ENCODE measurements at places on chromosomes 2 and 18.

DNA sequence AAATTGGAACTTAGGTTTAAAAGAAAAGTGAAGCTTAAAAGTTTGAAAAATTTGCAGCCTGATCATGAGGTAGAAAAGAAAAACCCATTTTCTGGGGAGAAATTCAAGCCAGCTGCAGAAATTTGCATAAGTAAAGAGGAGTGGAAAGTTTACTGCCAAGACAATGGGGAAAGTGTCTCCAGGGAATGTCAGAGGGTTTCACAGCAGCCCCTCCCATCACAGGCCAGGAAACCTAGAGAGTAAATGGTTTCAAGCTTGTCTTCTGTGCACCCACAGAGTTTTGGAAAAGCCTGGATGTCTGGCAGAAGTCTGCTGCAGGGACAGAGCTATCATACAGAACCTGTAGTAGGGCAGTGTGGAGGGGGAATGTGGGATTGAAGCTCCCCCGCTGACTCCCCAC lies 254.0 kb upstream of the FSIP2 start:
- no peak for DNase-seq

DNA sequence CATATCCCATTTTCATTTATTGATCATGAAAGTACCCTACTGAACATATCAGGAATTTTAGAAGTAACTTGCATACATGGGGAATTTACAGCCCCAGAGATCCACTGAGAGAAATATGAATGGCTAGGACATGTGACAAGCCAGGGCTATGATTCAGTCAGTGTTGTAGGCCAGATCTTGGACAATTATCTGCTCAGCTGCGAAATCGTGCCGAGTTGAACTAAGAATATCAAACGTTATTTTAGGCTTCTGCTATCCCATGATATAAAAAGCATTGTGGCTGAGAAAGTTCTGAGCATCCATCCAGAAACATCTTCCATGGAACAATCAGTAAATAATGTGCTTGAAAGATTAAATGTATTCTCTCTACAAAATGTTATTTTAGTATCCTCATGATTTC lies 85.7 kb upstream of the UNC80 start:
- DNase-seq = no peak

DNA sequence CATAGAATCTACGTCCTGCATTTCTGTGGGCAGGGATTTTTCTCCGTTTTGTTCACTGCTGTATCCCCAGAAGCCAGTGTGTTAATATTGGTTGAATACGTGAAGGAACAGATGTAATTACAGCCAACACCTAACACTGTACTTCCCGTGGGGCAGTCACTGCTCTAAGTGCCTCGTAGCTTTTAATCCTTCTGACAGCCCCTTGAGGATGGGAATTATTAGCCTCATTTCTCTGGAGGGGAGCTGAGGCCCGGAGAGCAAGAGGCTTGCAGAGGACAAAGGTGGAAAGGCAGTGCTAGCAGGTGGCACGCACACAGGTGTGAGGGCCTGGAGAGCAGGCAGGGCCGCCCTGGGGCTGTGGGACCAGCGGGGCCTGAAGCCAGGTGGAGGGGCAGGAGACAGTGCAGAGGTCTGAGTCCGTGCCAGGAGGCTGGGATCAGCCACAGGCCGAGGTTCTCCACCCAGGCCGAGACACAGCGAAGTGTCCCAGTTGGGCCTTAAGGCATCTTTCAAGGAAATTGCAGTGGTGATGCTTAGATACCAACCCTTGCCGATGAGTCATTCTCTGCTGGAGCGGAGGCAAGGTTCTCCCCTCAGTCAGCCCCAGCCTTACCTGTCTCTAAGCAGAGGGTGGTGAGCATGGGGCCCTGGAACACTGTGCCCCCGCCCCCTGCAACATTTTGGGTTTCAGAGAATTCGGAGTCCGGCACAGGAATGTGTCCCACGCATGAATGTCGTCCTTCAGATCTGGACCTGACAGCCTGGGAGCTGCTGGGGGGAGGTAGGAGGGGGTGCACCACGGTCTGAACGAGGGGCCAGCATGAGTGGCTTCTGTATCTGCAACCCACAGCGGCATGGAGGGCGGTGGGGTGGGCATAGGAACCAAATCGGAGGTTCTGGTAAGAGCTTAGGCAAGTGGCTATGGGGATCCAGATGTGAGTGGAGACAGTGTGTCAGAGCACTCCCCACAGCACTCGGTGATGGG lies 122.6 kb downstream of the GBX2 start:
- DNase-seq = no peak

- DNase-seq = no peak
Measured at GRCh38 chr2:159444754-159445153, 158.3 kb upstream of the WDSUB1 start.

- no peak for DNase-seq
Measured at GRCh38 chr2:3645745-3646389, 12.1 kb upstream of the ALLC start.

GRCh38 chr18:46917108-46917802 lies at the start of the genes KATNAL2 and PIAS2:
KATNAL2 (plus strand) TSS chr18:46917602; CDS start chr18:46946873, 29,271 bp downstream.
PIAS2 (minus strand) TSS chr18:46917507; CDS start chr18:46917345, 162 bp downstream.
- DNase-seq = peak; percentile 50

DNA sequence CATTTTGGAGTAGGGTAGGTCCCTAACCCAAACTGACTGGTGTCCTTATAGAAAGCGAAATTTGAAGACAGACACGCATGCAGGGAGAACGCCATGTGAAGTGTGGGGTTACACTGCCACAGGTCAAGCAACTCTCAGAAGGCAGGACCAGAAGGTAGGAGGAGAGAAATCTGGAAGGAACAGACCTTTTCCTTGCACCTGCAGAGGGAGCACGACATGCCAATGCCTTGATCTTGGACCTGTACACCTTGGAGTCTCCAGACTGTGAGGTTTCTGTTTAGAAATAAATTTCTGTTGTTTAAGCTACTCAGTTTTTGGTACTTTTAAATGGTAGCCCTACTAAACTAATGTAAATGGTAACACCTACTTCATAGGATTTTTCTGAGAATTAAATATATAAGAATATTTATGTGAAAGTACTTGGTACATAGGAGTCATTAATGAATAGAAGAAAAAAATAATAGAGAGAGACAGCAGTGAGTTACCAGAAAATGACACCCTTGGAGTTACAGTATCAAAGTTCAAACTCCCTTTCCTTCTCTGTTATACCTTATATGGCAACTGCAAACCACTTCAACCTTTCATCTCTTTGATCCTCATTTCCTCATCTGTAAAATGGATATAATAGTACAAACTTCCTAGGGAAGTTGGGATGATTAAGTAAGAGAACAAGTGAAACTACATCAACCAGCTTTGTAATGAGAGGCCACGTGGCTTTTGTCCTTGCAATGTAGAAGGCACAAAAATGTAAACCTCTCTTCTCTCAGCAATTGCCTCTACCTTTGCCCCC lies 184.9 kb upstream of the PARD3B start:
- no peak for DNase-seq

GRCh38 chr2:43312755-43313641 lies 86.6 kb upstream of the ZFP36L2 start:
- no peak for DNase-seq

DNA sequence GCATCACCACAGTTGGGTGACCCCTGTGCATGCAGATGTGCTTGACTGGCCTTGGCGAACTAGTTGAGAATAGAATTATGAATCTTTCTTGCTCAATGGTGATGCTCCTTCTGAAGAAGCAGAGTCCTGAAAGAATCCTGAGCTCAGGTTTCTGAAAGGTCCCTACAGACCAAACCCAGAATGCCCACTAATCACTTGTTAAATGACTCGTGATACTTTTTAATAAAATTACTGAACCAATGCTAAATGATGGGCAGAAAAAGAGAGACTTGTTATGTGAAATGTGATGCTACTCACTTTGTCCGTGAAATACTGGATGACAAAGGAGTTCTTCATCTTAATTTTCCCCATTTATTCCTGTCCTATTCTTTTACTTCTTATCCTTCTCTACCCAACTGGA lies 263.5 kb upstream of the LRRTM1 start:
- DNase-seq = no peak

GRCh38 chr2:39938035-39938835 lies 159.2 kb upstream of the THUMPD2 start:
- DNase-seq = no peak

DNA sequence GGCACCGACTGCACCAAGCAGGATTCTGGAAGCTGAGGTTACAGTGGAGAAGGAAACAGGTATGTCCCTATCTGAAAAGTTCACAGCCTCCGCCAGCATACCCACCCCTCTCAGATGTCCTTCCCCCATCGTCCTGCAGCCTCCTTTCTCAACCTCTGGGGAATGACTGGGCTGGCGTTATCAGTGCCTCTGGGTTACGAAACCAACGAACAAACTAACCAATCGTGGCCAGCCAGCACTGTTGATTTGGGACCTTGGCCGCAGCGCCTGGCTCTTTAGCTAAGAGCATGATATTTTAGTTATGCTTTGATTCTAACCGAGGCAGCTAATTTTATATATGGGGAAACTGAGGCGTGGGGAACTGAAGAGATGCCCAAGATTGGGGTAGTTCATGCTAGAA lies 233.0 kb downstream of the TFCP2L1 start:
- no peak for DNase-seq

GRCh38 chr2:231104115-231104713 lies 20.6 kb downstream of the HTR2B start:
- peak; percentile 28 for DNase-seq
